ENCODE measurements at places on chromosomes 2 and 18. TPM values are rescaled to one million over a fixed set of nuclear protein-coding genes. Genes with fewer than 3 reads are reported as not detected.

- no peak overlapping the region for H3K4me3 ChIP-seq
- H3K36me3 ChIP-seq, result peaks cover 93% of the 10 kb centered on the region
- H3K27me3 ChIP-seq, result no peaks in the 10 kb centered on the region
- H3K4me1 ChIP-seq, result peaks cover 15% of the 10 kb centered on the region
Measured at GRCh38 chr2:172489681-172490080, 62.3 kb downstream of the ITGA6 start.

GRCh38 chr2:61282104-61282590 lies 120.2 kb downstream of the C2orf74 start:
- DNase-seq, result no peak
- no peaks in the 10 kb centered on the region for H3K27me3 ChIP-seq
- H3K36me3 ChIP-seq, result peaks cover 51% of the 10 kb centered on the region
- no peak overlapping the region for H3K27ac ChIP-seq
- no peak overlapping the region for H3K4me3 ChIP-seq

DNA sequence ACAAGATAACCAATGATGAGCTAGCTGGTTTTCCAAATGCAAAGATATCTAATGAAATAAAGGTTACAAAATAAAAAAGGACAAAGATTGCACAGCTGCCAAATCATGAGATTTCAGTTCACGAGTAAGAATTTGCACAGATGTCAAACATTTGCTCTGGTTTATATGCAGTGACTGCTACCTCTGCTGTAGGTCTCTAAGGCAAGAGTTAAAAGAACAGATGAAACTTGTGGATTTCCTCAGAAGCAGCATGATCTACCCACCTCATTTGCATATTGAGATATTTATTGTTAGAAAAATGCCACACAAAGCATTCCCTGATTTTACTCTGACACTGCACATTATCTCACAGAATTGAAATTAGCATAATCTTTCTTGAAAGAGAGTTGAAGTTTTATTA lies 763.2 kb upstream of the ZEB2 start:
- no peaks in the 10 kb centered on the region for H3K36me3 ChIP-seq
- H3K27ac ChIP-seq, result no peak overlapping the region
- no peak for DNase-seq
- H3K27me3 ChIP-seq, result no peaks in the 10 kb centered on the region
- no peak overlapping the region for H3K4me3 ChIP-seq

DNA sequence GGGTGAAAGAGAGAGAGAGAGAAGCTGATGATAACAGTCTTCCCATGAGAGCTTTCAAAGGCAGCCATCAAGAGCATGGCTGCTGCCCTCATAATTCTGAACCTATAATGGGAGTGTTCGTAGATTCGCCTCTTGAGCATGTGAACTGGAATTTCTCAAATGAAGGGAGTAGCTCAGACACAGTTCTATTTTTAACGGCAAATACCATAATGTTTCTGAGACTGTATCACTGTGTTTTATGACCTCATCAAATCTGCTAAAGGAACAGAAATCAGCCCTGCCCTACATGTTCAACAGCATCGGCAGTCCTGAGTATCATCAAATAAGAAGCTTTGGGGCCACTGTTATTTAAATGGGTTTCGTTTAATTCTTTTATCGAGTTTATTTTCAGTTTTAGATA lies 645.6 kb downstream of the GALR1 start:
- no peak overlapping the region for H3K4me3 ChIP-seq
- H3K27ac ChIP-seq, result no peak overlapping the region
- H3K27me3 ChIP-seq, result peaks cover 2% of the 10 kb centered on the region
- H3K4me1 ChIP-seq, result no peaks in the 10 kb centered on the region
- no peaks in the 10 kb centered on the region for H3K36me3 ChIP-seq
- no peak for DNase-seq

DNA sequence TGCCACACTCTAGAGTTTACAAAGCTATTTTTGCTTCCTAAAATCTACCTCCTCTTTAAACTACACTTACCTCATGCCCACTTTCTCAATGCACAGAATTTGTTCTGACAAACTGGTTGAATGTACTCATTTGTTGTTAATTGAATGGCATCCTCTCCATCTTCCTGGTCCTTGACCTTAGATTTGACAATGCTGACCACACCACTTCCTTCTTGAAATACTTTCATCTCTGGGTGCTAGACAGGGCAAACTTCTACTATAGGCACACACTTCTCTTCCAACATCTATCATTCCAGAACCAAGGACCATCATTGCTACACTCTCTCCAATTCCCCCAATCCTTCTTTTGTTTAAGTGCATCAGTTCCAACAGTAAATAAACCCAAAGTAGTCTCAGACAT lies 22.3 kb downstream of the ARL5A start:
- no peak overlapping the region for H3K27ac ChIP-seq
- DNase-seq, result no peak
- peaks cover 67% of the 10 kb centered on the region for H3K36me3 ChIP-seq
- H3K4me3 ChIP-seq, result no peak overlapping the region
- no peaks in the 10 kb centered on the region for H3K27me3 ChIP-seq

DNA sequence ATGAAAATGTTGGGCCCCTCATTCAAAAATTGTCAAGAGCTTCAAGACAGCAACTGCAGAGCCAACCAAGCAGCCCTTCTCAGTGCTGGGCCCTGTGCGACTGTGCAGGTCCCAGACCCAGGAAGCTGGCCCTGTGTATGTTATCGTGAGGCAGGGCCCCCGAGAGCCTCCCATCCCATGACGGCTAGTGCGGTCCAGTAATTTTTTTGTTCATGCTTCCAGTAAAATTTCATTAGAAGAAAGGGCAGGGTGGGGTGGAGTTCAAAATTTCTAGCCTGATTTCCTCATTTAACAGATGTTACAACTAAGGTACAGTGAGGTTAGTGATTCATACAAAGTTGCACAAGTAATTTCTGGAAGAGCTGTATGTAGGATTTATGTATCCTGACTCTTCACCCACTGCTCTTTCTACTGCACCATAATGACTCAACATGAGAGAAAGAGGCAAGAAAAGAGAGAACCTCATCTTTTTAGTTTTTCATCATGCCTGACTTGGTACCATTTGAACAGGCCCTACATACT lies 105.5 kb downstream of the ZEB2 start:
- no peaks in the 10 kb centered on the region for H3K36me3 ChIP-seq
- H3K27me3 ChIP-seq, result no peaks in the 10 kb centered on the region
- no peaks in the 10 kb centered on the region for H3K4me1 ChIP-seq
- DNase-seq, result no peak
- H3K27ac ChIP-seq, result no peak overlapping the region

DNA sequence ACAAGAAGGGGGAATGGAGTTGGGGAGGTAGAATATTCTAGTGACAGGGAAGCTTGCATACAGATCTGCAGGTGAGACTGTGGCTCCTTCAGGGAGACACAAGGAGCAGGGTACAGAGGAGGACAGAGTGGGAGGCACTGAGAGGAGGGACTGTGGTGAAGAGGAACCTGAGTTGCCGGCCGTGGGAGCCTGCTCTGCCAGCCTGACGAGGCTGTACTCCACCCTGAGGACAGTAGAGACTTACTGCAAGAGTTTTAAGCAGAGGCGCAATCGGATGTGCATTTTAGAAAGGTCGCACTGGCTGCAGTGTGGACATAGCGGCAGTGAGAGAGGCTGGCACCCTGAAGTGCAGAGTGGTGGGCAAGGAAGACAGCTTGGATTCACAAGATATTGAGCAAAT lies 185.8 kb downstream of the GFPT1 start:
- no peaks in the 10 kb centered on the region for H3K36me3 ChIP-seq
- no peak for DNase-seq
- H3K4me1 ChIP-seq, result peaks cover 82% of the 10 kb centered on the region
- H3K27me3 ChIP-seq, result no peaks in the 10 kb centered on the region
- H3K4me3 ChIP-seq, result no peak overlapping the region

- peaks cover 16% of the 10 kb centered on the region for H3K27me3 ChIP-seq
- no peak overlapping the region for H3K27ac ChIP-seq
- H3K4me1 ChIP-seq, result no peaks in the 10 kb centered on the region
- no peaks in the 10 kb centered on the region for H3K36me3 ChIP-seq
- no peak overlapping the region for H3K4me3 ChIP-seq
Measured at GRCh38 chr2:21288299-21288698, 164.5 kb downstream of the TDRD15 start.

DNA sequence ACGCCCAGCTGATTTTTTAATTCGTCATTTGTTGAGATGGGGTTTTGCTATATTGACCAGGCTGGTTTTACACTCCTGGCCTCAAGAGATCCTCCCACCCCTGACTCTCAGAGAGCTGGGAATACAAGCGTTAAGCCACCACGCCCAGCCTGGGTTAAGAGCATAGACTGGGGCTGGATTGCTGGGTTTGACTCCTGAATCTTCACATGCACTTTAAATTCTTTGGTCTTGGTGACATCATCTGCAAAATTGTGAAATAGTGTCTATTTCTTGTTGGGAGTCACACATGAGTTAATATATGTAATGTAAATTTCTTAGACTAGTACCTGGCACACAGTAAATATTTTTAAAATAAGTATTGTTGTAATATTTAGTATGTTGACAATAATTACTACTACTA lies 257.4 kb downstream of the DOK6 start:
- peak; percentile 8 for DNase-seq
- H3K4me3 ChIP-seq, result no peak overlapping the region
- no peaks in the 10 kb centered on the region for H3K36me3 ChIP-seq

DNA sequence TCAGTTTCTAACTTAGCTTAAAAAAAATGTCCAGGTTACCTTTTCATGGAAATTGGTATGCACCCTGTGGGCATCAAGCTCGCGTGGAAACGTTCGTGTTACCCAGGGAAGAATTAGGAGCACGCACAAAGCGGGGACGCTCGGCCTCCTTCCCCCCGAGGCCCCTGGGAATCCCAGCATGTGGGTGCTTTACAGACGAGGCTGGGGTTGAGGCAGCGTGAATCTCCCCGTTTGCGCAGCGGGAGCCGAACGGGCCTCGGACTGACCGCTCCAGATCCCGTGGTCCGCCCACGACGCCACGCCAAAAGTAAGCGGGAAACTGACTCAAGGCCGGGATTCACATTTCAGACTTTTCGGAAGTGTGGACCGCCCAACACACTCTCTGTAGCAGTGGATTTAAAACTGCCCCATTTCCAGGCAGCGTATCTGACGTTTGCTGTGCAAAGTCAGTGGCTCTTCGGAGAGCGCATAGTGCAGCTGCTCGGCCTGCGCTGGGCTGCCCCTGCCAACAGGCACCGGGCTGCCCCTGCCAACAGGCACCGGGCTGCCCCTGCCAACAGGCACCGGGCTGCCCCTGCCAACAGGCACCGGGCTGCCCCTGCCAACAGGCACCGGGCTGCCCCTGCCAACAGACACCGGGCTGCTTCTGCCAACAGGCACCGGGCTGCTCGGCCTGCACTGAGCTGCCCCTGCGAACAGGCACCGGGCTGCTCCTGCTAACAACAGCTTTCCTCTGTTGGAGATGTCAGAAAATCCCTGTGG lies 49.7 kb downstream of the SH3YL1 start:
- no peak overlapping the region for H3K27ac ChIP-seq
- no peak overlapping the region for H3K4me3 ChIP-seq
- peaks cover 32% of the 10 kb centered on the region for H3K27me3 ChIP-seq
- no peaks in the 10 kb centered on the region for H3K4me1 ChIP-seq
- 0 out of 3 replicates have a peak, but pooled peaks cover 5% of the 10 kb centered on the region for H3K36me3 ChIP-seq

DNA sequence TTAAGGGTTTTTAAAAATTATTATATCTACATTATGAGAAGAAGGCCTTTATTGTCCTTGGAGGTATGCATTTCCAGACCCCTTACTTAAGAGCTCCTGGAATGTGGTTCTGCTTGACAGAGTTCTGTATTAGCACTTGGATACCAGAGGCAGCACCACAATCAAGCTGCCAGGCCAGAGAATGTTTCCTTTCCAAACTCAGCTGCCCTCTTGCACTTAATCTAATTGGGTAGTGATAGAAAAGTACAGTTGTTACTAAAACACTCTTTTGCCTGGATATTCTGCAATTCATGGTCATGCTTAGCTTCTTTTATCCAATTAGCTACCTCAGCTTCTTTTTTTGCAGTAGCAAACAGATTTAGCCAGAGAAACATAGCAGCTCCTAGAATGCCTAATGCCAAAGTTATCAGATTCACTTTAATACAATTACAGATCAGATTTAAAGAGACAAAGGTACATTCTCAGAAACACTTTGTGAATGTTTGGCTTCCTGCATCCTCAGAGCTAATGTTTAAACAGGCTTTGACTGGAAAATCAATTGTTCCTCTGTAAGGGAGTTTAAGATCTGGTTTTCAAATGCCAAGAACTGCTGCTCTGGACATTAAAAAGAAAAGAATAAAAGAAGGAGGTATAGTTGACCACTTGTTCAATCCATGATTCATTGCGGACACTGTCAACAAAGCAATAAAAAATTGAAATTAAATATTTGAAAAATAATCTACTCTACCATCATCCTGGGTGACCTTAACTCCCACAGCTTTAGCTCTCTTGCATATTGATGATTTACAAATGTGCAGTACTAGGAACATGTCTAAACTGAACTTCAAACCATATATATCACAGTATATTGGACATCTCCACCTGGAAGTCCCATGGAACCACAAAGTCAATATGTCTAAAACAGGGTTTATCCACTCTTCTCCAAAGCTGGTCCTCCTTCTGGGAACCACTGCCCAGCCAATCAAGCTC lies 12.8 kb downstream of the NOSTRIN start:
- no peak overlapping the region for H3K4me3 ChIP-seq
- DNase-seq, result no peak
- H3K27me3 ChIP-seq, result no peaks in the 10 kb centered on the region
- no peak overlapping the region for H3K27ac ChIP-seq
- H3K36me3 ChIP-seq, result no peaks in the 10 kb centered on the region

GRCh38 chr18:63302220-63302619 lies 17.3 kb downstream of the BCL2 start:
- H3K27me3 ChIP-seq, result peaks cover 11% of the 10 kb centered on the region
- no peak overlapping the region for H3K27ac ChIP-seq
- no peaks in the 10 kb centered on the region for H3K36me3 ChIP-seq
- H3K4me3 ChIP-seq, result no peak overlapping the region

- H3K36me3 ChIP-seq, result no peaks in the 10 kb centered on the region
- H3K27ac ChIP-seq, result no peak overlapping the region
- DNase-seq, result no peak
- no peak overlapping the region for H3K4me3 ChIP-seq
- H3K27me3 ChIP-seq, result no peaks in the 10 kb centered on the region
- H3K4me1 ChIP-seq, result no peaks in the 10 kb centered on the region
Measured at GRCh38 chr2:65199891-65200290, 27.7 kb upstream of the ACTR2 start.

- no peaks in the 10 kb centered on the region for H3K36me3 ChIP-seq
- no peak overlapping the region for H3K4me3 ChIP-seq
- H3K4me1 ChIP-seq, result peaks cover 10% of the 10 kb centered on the region
- no peak overlapping the region for H3K27ac ChIP-seq
- no peak for DNase-seq
Measured at GRCh38 chr18:22455425-22456115, 37.9 kb upstream of the CTAGE1 start.

DNA sequence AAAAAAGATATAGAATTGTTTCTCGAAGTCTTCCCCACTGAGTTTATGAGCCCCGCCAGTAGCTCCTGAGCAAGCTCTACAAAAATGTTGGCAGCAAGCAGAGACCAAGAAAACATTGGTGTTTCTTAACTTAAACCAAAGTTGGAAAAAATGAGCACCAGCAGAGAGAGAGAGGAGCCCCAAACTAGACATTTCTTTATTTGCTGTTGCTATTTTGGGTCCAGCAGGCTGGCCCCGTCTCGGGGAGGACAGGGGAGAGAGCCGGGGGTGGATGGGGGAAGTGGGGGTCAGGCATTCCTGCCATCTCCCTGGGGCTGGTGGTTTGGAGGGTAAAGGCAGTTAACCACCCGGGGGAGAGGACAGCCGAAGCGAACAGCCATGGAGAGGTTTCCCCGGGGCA lies 113.0 kb downstream of the DYSF start:
- DNase-seq, result no peak
- no peak overlapping the region for H3K27ac ChIP-seq
- H3K4me1 ChIP-seq, result peaks cover 16% of the 10 kb centered on the region
- peaks cover 10% of the 10 kb centered on the region for H3K27me3 ChIP-seq
- H3K36me3 ChIP-seq, result 0 out of 3 replicates have a peak, but pooled peaks cover 3% of the 10 kb centered on the region

Gene INHBB
- 2.4 TPM for polyA plus RNA-seq

Gene LANCL1
- 45.4 TPM for polyA plus RNA-seq

Gene IL36RN
- not detected for polyA plus RNA-seq

Gene IL1R2
- polyA plus RNA-seq, result 4.7 TPM

Gene PSMA8
- not detected for polyA plus RNA-seq
